ENCODE measurements at places on chromosomes 7 and 10. TPM values are rescaled to one million over a fixed set of nuclear protein-coding genes. Genes with fewer than 3 reads are reported as not detected.

CDC14C gene
- not detected for total RNA-seq

DNA sequence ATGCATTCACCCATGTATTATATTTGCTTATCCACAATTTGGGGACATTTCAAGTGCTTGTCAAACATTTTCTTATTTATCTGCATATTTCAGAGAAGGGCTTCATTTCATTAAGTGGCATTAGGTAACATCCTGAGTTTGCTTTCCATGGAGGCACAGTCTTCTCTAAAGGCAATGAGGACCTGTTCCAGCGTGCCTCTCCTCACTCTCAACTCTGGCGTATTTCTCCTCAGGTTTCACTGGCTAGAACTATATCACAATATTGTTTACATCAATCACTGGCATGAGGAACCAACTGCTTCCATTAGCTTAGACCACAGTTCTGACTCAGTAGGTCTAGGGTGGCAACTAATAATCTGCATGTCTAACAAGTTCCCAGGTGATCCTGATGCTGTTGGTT lies 177.2 kb downstream of the TAX1BP1 start:
- DNase-seq: no peak

DNA sequence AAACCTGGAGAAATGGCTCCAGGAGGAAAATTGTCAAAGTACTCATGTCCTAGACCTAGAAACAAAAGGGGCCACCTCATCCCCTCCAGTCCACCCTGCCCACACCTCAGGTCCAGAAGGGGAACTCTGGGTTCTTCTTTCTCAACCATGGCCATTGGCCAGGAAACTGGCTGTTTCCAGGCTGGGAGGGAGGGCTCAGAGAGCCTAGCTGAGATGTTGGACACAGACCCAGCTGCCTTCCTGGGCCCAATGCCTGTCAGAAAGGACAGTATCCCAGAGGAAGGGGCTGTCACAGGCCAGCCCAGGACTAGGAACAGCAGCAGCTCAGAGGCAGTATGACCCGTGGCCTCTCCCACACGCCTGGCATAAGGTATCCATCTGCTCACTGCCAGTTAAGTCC lies 9.6 kb downstream of the GRID1 start:
- DNase-seq: no peak

DNA sequence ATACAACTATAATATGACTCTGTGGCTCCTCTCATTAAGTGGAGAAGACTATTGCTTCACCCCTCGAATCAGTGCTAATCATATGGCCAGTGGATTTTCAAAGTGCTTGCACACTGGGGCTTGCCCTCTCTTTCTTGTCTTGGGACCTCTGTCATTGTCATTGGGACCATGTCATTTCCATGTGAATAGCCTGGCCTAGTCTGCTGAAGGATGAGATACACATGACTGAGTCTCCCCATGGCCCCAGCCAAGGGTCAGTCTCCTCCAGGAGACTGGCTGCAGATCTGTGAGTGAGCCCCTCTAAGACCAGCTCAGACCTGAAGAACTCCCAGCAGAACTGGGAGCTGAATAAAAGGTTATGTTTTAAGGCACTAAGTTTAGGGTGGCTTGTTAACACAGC lies 39.5 kb downstream of the PKD1L1 start:
- DNase-seq: no peak

CPA4 gene
- total RNA-seq: not detected

- no peak for DNase-seq
Measured at GRCh38 chr7:52961084-52961483, 74.3 kb upstream of the POM121L12 start.

GRCh38 chr7:151941009-151941408 lies 15.2 kb upstream of the GALNTL5 start:
- DNase-seq: no peak

DNA sequence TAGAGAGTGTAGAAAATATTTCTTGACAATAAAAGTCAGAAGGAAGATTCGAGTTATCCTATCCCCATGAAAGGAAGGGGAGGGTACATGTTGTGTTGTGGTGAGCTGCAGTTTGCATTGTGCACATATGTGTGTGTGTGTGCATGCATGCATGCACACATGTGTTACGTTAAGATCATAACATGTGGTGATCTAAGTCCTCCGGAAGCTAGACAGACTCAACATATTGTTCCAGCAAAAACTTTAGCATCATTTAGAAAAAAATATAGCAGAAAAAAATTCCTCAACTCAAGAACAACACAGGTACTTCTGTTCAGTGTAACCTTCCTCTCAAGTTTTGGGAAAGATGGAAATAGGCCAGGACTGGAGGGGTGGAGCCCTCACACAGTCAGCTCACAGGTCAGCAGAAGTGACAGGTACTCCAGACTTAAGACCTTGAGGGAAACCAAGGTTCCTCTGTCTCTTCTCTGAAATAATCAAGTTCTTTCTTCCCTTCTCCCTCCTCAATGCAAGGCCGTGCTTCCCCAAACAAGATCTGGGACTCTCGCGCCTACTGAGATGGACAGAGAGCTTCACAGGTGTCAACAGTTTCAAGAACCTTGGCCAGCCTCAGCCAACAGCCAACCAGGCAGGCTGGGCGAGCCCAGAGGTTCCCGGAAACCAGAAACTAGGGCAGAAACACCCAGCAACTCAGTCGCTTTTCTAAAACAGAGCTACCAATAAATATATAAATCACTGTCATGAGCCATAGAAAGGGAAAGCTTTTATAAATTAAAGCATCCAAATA lies 205.2 kb downstream of the FAM107B start:
- peak; percentile 51 for DNase-seq

MAGI2 gene
- 1.4 TPM for total RNA-seq

DNA sequence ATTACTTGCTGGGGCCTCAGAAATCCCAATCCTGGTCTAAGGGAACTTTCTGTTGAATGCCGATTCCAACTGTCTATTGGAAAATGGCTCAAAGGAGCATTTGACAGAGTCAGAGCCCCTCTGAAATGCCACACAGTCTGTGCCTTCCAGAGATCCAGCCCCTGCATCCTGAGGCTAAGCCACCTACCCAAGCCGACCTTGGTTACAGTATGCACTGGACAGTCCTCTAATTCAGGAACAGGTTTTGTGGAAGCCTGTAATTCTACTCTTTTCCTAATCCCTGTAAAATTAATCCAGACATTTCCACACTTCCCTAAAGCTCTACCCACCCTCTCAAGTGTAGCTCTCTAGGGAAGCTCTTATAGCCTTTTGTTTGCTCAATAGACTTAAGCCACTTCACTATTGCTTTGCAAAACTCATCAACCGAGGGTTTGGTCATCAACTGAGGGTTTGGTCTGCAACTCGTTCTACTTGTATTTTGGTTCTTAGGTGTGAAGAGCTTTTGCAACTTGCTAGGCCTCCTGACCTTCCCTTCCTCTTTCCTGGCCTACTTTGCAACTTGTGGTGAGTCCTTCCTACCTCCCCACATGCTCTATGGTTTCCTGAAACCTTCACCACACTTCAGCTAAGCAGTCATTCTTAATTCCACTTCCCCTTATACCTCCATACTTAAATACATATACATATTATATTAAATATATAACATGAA lies 364.8 kb downstream of the SFMBT2 start:
- no peak for DNase-seq

- no peak for DNase-seq
Measured at GRCh38 chr7:80026766-80027165, 107.9 kb upstream of the GNAI1 start.

WASHC2A gene
- 67.3 TPM for total RNA-seq

DNA sequence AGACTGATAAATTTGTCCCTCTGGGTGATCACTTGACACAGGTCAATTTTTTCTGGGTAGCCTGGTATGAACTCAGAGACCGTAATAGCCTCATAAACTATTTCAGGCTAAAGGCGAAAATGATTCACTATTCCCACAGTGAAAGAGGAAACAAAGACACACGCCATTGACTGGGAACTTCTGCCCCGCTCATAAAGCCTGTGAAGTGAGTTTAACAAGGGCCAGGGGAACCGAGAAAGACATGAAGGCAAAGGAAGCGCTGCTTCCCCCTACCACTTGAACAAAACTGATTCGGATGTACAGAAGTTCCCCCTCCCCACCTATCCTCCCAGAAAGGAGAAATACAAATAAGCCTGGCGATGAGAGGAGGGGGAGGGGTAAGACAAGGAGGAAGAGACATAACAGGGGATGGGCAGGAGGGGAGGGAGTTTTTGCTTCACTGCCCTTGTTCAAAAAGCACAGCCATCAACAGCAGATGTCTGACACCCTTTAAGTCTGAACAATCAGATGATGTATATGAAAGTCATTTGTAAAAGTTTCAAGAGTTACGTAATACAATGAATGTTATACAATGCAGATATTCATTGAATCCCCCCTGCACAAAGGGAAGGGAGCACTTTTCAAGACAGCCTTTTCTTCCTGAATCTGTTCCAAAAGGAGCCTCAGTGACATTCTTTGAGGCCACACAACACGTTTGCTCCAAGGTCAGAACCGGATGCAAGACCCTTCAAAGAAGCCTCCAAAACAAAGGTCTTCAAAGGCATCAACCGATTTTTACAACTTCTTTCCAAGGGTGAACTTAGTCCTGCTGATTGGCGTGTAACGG lies 734 bp downstream of the ABCB4 start:
- peak; percentile 33 for DNase-seq

GRCh38 chr7:120996988-120997345 lies 8.5 kb downstream of the CPED1 start:
- DNase-seq: no peak

CDHR3 gene
- total RNA-seq: 20.3 TPM

GRCh38 chr7:107039199-107039900 lies 5.2 kb upstream of the PRKAR2B start:
- DNase-seq: no peak

Measured in left colon (tissue), 2 donors.